ENCODE measurements at places on chromosomes 6 and 20.

DNA sequence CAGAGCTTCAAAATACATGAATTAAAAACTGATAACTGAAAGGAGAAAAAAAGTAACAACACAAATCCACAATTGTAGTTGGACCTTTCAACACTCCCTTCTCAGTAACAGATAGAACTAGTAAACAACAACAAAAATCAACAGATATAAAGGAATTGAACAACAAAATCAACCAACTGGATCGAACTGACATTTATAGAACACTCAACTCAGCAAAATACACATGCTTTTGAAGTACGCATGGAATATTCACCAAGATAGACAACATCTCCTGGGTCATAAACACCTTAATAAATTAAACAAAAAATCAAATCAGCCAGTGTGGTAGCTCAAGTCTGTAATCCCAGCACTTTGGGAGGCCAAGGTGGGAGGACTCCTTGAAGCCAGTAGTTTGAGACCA lies 63.3 kb downstream of the ILRUN start:
- H3K4me3 ChIP-seq = no peak overlapping the region
- peaks cover 28% of the 10 kb centered on the region for H3K36me3 ChIP-seq
- H3K27ac ChIP-seq = no peak overlapping the region
- no peak for DNase-seq
- no peaks in the 10 kb centered on the region for H3K4me1 ChIP-seq

DNA sequence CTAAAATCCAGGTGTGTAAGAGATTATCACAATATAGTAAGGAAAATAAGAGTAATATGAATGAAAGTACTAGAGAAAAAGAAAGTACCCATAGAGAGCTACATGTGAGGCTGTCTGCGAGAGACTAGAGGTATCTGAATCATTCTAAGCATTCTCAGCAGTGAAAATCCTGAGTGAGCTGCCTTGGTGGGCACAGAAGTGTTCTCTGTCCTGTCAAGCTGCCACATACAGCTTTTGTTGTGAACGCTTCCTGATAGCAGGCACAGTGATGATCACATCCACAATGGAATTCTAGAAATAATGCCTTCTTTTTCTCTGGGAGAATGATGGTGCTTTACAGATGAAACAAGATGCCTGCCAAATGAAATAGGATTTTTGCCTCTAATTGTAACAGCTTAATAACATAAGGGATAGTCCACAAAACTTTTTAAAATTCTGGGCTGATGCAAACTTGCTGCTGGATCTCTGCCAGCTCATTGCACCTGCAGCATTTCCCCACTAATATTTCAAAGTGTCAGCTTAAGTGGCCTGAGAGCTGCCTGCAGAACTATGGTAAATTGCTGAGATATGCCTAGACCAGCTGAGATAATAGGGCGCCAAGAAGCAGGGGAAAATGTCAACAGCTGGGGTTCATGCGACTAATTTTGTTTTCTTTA lies 620.5 kb downstream of the DOK5 start:
- peaks cover 8% of the 10 kb centered on the region for H3K4me1 ChIP-seq
- H3K27ac ChIP-seq = no peak overlapping the region
- H3K36me3 ChIP-seq = no peaks in the 10 kb centered on the region
- H3K27me3 ChIP-seq = peaks cover 6% of the 10 kb centered on the region
- no peak for DNase-seq

DNA sequence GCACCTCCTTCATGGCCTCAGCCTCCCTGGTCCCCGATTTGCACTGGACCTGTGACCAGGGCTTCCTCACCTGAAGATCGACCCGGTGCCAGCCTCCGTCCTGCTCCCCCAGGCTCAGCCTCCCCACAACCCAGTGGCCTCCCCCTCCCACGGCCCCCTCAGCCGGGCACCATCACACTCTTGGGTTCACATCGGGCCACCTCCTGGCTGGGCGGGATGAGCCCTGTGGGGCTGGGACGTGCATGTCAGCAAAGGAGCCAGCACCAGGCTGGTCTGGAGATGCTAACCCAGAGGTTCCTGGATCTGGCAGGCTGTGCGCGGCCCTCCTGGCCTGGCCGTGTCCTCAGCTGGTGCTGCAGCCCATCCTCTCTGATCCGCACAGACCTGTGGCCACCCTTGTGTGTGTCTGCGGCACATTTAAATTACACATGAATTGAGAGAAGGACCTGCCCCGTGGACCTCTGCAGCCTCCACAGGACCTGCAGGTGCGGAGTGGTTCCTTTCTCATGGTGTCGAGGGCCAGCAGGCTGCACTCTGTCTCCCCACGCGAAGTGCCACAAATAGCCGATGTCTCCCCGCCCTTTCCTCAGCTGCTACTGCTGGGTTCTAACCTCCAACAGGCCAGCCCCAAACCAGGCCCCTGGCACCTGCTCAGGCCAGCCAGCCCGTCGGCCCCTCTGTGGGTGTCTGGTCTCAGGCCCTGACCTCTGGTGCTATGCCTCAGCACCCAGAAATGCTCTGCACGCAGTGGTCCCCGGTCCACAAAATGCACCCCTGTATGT lies 237.5 kb downstream of the ERMARD start:
- no peak overlapping the region for H3K27ac ChIP-seq
- no peak overlapping the region for H3K4me3 ChIP-seq
- DNase-seq = no peak
- H3K27me3 ChIP-seq = no peaks in the 10 kb centered on the region
- H3K4me1 ChIP-seq = no peaks in the 10 kb centered on the region
- no peaks in the 10 kb centered on the region for H3K36me3 ChIP-seq

- no peak for DNase-seq
- no peak overlapping the region for H3K4me3 ChIP-seq
- no peaks in the 10 kb centered on the region for H3K4me1 ChIP-seq
- H3K36me3 ChIP-seq = no peaks in the 10 kb centered on the region
These were observed 11.1 kb upstream of the TSPYL1 start for GRCh38 chr6:116290799-116291198.

- H3K4me3 ChIP-seq = no peak overlapping the region
- peaks cover 42% of the 10 kb centered on the region for H3K27me3 ChIP-seq
- H3K27ac ChIP-seq = no peak overlapping the region
These were observed 32.0 kb downstream of the CFAP61 start for GRCh38 chr20:20084296-20084752.
